ENCODE measurements at places on chromosomes 11 and 22.
A peak's percentile ranks its signal among the peaks of the same experiment; 100 is the strongest.

DNA sequence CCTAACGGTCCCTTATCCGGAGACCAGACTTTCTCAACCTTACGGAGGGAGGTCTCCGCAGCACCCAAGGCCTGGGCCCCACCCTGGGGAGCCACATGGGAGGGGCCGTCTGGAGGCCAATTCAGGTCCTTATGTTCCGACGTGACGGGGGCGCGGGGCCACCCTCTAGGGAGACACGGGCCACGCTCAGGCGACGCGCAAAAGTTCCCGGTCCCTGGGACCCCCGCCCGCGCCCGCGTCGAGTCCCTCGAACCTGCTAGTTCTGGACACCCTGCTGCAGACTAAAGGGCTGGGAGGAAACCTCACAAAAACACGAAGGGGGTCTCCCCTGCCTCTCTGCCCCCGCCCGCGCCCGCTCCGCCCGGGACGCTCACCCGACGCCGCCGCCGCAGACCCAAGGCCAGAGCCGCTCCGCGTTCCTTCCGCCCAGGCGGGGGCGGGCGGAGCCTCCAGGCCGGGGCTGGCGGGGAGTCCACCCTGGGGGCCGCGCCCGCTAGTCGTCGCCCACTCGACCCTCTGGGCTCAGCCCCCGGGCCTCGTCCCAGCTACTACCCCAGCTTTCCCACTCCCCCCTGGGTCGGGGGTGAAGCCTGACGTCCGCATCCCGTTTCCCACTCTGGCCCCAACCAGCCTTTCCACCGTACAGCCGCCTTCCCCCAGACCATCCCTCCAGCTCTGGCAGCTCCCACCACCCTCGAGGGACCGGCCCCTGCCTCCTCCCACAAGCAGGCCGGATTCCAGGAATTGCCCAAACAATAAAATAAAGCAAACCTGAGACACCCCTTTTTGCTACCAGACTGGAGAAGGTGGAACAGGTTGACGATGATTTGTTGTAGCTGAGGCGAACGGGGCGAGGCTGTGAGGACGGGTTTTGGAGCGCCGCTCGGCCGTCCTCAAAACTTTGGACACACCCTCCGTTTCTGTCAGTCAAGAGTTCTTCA lies 2.7 kb downstream of the RNH1 start:
- no peak for DNase-seq

GRCh38 chr11:110200241-110200640 lies 96.2 kb downstream of the RDX start:
- no peak for DNase-seq

DNA sequence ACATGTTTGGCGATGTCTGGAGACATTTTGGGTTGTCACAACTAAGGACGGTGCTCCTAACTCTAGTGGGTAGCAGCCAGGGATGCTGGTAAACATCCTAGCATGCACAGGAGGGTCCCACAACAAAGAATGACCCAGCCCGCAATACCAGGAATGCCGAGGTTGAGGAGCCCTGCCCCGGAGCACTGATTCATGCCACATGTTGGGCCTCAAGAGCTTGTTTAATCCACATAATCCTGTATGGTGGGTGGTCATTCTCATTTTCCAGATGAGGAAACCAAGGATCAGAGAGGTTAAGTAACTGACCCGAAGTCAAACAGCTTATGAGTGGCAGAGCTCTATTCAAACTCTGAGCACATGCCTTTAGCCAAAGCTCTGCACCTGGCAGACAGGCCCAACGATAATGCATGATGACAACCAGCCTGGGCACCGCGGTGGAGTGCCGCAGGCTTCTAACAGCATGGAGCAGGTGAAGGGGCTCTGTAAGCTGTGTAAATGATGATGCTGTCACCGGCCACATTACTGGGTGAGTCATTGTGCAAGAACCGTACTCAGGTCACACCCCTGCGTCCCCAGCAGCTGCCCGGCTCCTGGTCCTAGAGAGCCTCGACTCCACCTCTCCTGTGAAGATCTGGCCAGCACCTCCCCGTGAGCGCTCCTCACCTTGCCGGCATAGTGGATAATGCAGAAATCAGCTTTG lies 58.6 kb downstream of the APOL1 start:
- no peak for DNase-seq

GRCh38 chr11:70483077-70483861 lies 84.9 kb downstream of the CTTN start:
- no peak for DNase-seq

DNA sequence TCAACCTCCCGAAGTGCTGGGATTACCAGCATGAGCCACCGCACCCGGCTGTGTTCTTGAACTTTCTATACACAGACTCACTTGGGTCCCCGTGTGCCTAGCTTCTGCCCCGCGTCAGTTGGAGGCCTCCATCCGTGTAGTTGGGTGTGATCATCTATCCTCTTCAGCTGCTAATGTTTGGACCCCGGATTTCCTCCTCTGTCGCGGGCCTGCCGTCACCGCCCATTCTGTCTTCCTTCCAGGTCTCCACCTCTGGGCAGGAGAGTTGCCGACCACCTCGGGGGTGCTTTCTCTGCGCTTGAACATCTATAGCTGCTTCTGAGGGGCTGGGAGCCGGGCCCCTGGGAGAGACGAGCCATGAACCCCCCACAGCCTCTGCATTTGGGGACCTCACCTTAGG lies 5.5 kb downstream of the CDC42EP1 start:
- DNase-seq, result no peak

DNA sequence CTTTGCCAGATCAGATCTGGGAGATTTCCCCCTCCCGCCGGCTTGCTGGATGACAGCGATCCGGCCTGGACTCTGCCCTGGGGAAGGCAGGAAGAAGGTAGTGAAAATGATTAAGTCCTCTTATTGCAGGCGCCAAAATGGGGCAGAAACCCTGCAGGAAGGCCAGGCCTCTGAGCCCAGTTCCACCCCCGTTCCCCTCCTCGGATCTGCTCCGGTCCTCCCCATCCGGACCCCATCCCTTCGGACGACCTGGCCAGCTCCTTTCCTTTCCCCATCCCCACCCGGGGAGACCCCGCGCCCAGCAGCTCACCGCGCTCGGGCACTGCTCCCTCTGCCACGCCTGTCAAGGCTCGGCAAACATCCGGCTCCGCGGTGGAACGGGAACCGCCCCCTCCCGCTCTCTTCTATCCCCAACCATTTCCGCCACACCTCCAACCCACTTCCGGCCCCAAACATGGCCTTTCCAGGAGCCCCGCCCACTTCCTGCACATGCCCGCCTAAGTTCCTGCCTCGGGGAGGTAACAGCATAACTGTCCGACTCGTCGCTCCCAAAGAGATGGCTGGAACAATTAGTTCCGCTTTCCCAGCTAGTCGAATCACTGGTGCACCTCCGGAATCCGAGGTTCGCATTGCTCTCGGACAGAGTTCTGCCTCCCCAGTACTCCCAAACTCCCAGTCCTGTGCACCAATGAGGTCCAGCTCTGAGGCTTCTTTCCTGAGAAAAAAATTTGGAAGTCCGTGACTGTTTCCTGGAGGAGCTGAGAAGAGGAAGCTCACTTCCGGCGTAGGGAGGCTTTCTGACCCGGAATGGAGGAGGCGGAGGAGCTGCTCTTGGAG lies at the start of the genes ARHGAP1 and ZNF408:
ARHGAP1 (minus strand) TSS at position 379 of the 837 bp plus-strand sequence. CDS start 4,512 bp downstream, outside the sequence.
ZNF408 (plus strand) TSS at position 791 of the 837 bp plus-strand sequence; CDS start at position 808, 17 bp downstream.
- DNase-seq, result peak; percentile 100

DNA sequence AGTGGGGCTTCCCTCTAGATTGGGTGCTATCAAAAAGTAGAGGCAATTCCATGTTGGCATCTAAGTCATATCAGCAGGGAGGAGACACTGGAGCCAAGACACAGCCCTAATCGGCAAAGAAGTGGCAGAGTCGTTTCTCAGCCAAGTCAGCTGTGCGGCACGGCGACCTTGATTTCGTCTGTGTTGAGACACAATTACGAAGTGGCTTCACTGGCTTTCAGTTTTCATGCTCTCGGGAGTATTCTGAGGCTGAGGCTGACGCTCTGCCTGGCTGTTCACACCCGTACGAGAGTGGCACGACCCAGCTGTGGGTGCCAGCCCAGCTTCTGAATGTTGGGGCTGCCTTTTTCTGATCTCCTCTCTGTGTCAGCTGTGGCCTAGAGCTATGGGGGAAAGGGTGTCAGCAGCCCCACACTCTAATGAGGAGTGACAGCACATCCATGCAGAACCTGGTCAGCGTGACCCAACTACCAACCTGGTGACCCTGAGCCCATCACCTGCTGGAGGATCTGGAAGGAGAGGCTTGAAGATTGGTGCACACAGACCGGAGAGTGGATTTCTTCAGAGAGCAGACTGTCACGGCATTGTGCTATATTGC lies 105.7 kb upstream of the TMEM45B start:
- no peak for DNase-seq

DNA sequence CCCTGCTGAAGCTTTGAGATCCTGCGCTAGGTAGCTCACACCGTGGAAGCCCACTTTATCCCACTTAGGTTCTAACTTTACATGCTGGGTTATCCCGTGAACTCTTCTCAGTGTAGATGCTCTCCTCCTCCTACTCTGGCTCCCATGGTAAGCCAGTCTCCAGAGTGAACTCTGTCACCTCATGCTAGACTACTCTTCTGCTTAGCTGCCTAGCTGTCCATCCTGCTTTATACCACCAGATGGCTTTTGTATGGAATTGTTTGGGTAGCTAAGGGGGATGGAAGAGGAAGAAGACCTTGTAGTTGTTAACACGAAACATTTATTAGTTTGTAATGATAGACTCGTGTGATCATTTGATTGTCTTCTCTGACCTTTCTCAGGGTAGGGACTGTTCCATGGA lies 46.8 kb downstream of the EMSY start:
- no peak for DNase-seq

DNA sequence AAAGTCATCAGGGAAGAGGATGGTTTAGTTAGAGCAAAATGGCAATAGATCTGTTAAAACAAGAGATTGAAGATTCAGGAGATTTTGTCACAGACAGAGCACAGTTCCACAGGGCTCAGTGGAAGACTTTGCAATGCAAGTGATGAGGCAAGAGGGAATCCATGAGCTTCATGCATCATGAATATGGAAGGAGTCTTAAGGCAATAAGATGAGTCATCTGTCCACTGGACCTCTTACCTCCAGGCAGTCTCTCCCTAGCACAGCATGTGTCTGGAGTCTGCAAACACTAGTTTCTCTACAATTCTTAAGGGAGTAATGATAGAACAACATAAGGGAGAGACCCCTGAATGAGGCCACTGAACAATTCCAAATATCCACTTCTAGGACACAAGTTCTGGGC lies 245.7 kb downstream of the NXPE2 start:
- DNase-seq, result no peak

GRCh38 chr22:32775957-32776356 lies 25.5 kb upstream of the TIMP3 start:
- no peak for DNase-seq

GRCh38 chr11:61120706-61121191 lies 18.5 kb downstream of the CD5 start:
- no peak for DNase-seq

DNA sequence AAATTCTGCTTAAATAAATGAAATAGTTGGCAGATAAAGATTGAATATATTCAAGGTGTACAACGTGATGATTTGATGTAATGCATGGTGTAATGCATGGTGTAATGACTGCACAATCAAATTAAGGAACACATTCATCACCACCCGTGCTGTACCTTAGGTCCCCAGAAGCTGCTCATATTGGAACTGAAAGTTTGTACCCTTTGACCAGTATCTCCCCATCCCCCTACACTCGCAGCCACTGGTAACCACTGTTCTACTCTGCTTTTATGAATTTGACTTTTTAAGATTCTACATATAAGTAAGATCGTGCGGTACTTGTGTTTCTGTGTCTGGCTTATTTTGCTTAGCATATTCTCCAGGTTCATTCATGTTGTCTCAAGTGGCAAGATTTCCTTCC lies 445.8 kb downstream of the OPCML start:
- no peak for DNase-seq

DNA sequence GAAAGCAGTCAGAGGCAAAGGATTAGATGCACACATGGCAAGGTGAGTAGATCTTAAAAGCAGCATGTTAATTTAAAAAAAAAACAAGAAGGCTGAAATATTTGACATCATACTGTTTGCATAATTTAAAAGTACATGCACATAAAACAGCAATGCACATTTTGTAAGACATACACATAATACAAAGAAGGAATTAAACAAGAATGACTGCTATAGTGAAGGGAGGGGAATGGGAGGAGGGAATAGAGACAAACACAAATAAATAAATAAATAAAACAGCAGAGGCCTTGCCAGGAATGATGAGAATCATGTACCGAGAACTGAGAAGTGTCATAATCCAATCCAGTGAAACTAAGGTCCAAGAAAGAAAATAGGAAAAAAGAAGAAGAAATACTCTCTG lies 486.2 kb upstream of the API5 start:
- no peak for DNase-seq

GRCh38 chr11:7056828-7057513 lies 31.8 kb upstream of the RBMXL2 start:
- no peak for DNase-seq

DNA sequence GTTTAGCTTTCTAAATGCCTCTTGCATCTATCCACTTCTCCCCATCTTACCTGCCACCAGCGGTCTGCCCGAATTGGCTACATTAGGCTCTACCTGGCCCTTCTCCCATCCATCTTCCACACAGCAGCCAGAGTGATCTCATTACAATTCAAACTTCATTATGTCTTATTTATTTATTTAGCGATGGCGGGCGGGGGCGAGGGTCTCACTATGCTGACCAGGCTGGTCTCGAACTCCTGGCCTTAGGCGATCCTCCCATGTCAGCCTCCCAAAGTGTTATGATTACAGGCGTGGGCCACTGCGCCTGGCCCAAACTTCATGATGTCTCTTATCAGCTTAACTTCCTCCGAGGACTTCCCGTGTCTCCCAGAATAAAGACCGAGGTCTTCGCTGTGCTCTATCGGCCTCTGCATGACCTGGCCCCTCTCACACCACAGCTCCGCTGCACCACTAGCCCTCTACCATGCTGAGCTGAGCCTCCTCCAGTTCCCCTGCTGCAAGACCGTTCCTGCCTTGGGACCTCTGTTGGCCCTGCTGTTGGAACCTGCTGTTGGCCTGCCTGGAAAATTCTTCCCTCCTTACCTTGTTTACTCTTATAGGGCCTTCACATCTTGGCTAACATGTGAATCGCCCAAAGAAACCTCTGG lies 870 bp upstream of the CTTN start:
- no peak for DNase-seq

GRCh38 chr11:31655483-31655882 lies 145.9 kb downstream of the ELP4 start:
- no peak for DNase-seq

DNA sequence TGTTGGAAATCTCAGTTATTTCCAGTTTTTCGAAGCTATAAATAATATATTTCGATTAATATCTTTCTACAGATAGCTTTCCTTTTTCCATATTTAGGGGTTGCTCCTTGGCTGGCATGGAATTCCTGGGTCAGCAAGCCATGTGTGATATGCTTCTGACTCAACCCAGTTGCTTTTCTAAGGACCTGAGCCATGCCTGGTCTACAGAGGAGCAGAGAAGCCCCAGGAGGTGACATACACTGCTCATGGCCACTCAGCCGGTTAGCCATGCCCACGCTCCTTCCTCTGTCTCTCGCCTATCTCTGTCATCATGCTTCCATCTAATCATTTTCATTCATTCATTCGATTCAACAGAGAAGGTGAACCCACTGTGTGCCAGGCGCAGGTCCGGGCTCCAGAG lies 23.2 kb upstream of the PDGFB start:
- DNase-seq, result no peak

DNA sequence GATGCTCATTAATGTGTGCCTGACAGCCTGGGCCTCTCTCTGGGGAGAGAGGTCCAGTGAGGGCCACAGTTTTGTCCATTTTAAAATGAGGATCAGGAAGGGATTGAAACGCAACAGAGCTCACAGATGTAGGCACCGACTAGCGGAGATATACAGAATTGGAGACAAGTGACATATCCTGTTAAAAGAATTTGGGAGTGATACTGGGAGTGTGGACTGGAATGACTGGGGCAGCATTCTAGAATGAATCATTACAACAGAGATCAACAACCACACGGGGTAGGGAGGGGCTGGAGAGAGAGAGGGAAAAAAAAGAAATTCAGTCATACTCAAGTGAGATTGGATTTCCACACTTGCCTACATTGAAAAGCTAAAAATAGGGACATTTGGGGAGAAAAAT lies 2.5 kb upstream of the NCAM1 start:
- no peak for DNase-seq

Measured in T-helper 9 cell (primary cell).